ENCODE measurements at places on chromosomes 2 and 18.

DNA sequence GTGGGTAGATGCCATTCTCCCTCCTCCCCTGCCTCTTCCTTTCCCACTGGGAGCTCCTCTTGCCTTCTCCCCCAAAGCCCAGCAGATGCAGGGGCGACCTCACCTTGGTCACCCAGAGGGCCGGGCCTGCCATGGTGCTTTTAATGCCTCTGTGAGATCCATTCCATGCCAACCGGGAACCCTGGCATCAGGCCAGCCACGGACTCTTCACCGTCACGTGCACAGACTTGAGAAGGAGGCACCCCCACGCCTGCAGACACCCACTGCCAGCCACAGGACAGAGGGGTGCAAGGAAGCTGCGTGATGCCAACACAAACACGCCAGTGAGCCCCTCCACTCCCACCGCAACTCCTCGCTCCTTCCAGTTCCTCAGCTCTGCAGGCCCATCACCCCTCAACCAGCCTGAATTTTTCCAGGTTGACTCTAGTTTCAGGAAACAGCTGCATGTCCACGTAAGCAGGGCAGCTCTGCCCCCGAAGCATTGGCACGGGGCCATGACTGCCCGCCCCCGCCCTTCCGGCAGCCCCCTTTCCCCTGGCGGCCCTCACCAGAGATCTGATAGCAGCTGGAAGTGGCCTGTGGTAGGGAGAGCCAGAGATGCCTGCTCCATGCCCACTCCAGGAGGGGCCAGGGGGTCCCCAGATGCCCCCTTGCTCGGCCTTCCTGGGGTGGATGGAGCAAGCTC is 50.8 kb downstream of the DNMT3A start:
- DNase-seq, result no peak

DNA sequence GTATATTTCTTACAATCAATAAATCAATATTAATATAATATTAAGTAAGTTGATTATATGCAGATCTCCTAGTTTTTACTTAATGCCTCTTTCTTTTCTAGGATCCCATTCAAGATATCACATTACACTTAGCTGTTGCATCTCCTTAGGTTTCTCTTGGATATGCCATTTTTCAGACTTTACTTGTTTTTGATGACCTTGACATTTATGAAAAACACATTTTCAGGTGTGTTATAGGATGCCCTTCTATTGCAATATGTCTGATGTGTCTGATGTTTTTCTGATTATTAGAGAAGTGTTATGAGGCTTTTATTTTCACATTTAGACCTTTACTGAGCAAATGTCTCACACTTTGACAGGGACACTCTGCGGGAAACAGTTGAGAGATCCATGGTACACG is 933.6 kb upstream of the CNTNAP5 start:
- no peak for DNase-seq

DNA sequence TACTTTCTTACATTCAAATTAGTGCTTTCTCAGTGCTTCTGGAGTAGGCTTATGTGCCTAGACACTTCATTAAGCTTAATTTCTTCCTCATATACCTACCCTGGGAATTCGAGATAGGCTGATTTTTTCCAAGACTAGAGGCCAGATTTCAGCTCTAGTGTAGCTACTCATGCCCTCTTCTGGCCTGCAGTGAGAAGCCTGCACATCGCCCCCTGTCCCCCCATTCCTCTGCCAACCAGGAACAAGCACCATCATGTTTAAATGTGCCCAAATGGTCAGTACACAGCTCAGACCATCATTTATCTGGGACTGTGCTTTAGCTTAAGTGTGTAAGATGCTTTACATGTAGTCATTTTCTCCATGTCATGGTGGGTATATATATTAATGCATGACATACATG is 1218.8 kb upstream of the LRRTM1 start:
- no peak for DNase-seq

DNA sequence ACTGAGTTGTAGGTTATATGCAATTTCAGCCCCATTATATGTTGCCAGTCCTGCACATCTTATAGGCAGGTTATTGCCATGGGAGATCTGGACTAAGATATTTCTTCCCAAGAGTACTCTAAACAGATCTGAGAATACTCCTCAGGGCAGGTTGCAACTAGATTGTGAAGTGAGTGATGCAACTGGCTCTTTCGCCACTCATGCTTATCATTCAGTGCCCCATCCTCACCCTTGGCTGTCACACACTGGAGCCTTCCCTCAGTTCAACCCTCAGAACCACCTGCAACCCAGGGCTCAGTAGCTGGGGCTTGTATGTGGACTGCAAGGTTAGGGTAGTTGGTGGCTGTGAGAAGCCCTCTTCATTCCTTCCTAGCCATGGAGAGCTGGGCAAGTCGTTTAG is 14.1 kb downstream of the MERTK start:
- DNase-seq, result no peak

DNA sequence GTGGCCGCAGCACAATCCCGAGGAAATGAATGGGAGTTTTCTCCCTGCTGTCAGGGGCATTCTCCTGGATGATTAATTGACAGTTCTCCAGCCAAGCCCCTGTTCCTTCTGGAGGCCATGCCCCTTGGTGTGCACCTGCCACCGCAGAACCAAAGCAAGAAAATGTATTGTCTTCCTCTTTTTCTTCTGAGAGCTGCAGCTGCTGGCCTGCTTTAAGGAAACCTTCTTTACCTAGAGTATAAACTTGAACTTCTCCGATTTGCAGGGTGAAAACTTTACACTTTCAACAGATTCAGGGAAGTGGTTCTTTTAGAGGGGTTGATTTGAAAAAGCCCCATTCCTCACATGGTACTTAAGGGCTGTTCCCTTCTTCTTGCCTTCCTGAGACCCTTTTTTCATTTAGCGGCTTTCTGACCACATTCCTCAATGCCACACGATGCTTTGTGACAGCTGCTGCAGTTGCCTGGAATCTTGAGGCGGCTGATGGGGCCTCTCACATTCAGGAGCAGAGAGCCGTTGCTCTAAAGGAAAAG is 402.8 kb downstream of the TXNL1 start:
- no peak for DNase-seq

DNA sequence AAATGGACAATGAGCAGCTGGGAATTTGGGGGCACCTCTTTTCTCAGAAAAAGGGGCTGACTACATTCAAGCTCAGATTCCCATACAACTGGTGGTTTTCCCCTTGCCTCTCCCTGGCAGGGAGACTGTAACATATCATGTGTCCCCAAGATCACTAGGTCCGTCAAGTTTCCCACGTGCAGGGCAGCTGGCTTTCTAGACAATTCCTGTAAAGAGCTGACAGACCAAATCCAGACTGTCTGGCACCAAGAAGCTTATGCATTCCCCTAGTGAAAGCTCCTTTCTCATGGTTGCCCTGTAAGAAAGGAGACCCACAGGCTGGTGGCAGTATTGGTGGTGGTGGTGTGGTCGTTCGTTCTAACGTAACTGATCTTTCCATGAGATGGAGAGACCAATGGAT is 48.8 kb downstream of the THUMPD2 start:
- DNase-seq, result no peak

DNA sequence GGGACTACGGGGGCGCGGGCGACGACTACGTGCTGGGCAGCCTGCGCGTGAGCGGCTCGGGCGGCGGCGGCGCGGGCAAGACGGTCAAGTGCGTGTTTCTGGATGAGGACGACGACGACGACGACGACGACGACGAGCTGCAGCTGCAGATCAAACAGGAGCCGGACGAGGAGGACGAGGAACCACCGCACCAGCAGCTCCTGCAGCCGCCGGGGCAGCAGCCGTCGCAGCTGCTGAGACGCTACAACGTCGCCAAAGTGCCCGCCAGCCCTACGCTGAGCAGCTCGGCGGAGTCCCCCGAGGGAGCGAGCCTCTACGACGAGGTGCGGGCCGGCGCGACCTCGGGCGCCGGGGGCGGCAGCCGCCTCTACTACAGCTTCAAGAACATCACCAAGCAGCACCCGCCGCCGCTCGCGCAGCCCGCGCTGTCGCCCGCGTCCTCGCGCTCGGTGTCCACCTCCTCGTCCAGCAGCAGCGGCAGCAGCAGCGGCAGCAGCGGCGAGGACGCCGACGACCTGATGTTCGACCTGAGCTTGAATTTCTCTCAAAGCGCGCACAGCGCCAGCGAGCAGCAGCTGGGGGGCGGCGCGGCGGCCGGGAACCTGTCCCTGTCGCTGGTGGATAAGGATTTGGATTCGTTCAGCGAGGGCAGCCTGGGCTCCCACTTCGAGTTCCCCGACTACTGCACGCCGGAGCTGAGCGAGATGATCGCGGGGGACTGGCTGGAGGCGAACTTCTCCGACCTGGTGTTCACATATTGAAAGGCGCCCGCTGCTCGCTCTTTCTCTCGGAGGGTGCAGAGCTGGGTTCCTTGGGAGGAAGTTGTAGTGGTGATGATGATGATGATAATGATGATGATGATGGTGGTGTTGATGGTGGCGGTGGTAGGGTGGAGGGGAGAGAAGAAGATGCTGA is 1.4 kb downstream of the SOX11 start:
- no peak for DNase-seq

GRCh38 chr18:21652073-21652472 is 40.0 kb downstream of the SNRPD1 start:
- no peak for DNase-seq

GRCh38 chr2:157696036-157696435 is 67.4 kb upstream of the ACVR1C start:
- DNase-seq, result no peak

- no peak for DNase-seq
Measured at GRCh38 chr18:31946305-31947046, 3.5 kb upstream of the TRAPPC8 start.

DNA sequence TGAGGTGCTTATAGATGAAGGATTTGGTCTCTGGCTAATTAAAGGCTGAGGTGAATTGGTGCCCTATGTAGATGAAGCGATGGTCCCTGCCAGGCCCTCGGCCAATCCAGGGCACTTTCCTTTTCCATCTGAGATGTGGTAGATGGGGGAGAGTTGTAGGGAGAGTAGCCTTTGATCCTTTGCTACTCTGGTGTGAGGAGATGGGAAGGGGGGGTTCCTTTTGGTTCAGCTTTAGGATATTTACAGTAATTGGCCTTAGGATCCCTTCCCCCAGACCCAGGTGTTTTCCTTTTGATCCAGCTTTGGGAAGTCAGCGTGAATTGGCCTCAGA is 5.4 kb upstream of the ZC3H8 start:
- DNase-seq, result no peak

DNA sequence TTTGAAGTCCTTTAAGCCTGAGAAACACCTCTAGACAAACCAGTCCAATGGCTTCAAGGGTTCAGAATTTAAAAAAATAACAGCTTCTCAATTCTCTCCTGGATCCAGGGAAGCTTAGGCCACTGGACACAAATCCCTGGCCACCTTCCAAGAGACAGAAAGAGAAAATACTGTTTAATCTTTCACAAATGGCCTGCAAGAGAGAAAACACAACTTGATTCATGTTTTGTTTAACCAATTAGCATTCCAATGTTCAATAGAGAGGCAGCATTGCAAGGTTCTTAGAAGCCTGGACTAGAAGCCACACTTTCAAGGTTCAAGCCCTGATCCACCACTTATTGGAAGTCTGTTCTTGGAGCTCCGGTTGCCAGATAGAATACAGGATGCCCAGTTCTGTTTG is 109.0 kb upstream of the PARD3B start:
- no peak for DNase-seq

- no peak for DNase-seq
Measured at GRCh38 chr2:206045251-206045650, 40.7 kb downstream of the INO80D start.

GRCh38 chr2:130378898-130379214 is 23.0 kb downstream of the PTPN18 start:
- DNase-seq, result no peak

- no peak for DNase-seq
Measured at GRCh38 chr18:57004366-57005121, 142.3 kb upstream of the BOD1L2 start.

- no peak for DNase-seq
Measured at GRCh38 chr2:147086715-147087114, 758.1 kb upstream of the ACVR2A start.

- no peak for DNase-seq
Measured at GRCh38 chr2:213189001-213189899, 37.8 kb upstream of the IKZF2 start.

GRCh38 chr18:45690975-45691815 is 32.8 kb upstream of the SLC14A1 start:
- DNase-seq, result peak; percentile 53

DNA sequence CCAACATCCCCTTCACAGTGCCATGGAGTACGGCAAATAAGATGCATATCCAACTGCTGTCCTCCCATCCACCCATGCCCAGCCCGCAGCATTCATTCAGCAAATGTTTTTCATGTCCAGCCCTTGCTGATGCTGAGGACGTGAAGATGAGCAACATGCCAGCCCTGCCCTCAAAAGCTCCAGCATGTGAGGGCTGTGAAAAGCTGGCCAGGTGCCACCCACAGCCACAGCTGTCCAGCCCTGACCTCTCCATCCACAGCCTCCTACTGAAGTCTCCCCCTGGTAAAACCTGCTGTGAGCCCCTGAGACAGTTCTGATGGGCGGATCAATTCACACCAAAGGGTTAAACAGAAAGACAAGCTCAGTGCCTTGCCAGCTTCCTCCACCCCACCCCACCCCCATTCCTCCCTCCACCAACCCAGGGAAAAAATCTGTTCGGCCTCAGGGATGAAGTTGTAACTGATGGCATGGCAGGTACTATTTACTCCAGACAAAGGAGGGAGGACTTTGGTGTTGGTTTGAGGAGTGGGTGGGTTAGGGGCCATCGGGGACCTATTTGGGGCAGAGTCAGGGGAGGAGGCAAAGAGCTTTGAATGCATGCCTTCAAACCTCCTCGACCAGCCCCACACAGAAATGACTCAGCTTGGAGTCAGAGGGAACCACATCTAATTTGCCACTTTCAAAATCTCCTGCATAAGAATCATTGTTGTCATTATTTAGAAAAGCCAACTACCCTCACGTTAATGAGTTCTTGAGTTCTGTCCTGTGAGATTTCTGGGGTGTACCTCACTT is 4.3 kb downstream of the ZBTB7C start:
- DNase-seq, result no peak

GRCh38 chr18:48219037-48219809 is 190.0 kb downstream of the ZBTB7C start:
- DNase-seq, result no peak
